Smooth muscle cell of the brain vasculature (primary cell): ENCODE measurements at places on chromosomes 12 and 14.

- DNase-seq, result no peak
Observed at GRCh38 chr14:21346532-21347135, 37.2 kb downstream of the SUPT16H start.

DNA sequence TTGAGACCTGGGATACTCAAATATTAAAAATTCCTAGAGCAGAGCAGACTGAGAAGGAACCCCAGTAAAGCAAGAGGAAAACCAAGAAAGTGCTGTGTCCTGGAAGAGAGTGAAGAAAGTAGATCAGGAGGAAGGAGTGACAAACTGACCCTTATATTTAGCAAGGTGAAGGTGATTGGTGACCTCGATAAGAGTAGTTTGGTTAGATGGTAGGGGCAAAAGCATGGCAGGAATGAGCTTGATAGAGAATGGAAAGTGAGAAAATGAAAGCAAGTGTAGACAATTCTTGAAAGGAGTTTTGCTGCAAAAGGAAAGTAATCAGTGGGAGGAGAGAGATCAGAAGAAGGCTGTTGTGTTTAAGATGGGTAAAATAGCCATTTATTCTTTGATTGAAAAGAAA lies 51.1 kb downstream of the RASSF8 start:
- DNase-seq, result no peak

- DNase-seq, result no peak
Observed at GRCh38 chr12:97797473-97797872, 334.9 kb downstream of the RMST start.

- DNase-seq, result no peak
Observed at GRCh38 chr14:86072116-86072894, 542.4 kb downstream of the FLRT2 start.

GRCh38 chr12:120844768-120845449 lies 59.2 kb downstream of the SPPL3 start:
- DNase-seq, result no peak

- no peak for DNase-seq
Observed at GRCh38 chr12:94074216-94074979, 74.0 kb upstream of the PLXNC1 start.

GRCh38 chr12:106506691-106507090 lies 76.1 kb upstream of the RFX4 start:
- no peak for DNase-seq

GRCh38 chr12:62575036-62575435 lies 108.4 kb downstream of the MON2 start:
- DNase-seq, result no peak

- no peak for DNase-seq
Observed at GRCh38 chr14:45145214-45145613, 9.5 kb downstream of the FANCM start.

GRCh38 chr12:41856228-41856627 lies 288.4 kb downstream of the GXYLT1 start:
- no peak for DNase-seq

DNA sequence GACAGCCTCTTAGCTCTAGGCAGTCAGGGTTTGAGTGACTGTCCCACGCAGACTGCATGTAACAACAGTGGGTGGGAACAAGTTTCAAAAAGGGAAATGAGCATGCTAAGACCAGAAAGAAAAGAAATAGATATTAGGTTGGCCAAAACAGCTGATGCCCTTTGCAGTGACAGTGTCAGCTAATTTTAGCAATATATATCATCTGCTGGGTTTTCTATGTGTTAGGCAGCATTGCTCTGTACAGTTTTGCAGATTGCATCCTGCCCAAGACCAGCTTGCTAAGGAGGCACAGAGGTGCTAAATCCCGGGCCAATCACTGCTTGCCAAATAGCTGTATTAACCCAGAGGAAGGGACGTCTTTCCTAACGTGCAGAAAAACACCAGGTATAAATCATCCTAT lies 541.9 kb upstream of the TBX3 start:
- no peak for DNase-seq

DNA sequence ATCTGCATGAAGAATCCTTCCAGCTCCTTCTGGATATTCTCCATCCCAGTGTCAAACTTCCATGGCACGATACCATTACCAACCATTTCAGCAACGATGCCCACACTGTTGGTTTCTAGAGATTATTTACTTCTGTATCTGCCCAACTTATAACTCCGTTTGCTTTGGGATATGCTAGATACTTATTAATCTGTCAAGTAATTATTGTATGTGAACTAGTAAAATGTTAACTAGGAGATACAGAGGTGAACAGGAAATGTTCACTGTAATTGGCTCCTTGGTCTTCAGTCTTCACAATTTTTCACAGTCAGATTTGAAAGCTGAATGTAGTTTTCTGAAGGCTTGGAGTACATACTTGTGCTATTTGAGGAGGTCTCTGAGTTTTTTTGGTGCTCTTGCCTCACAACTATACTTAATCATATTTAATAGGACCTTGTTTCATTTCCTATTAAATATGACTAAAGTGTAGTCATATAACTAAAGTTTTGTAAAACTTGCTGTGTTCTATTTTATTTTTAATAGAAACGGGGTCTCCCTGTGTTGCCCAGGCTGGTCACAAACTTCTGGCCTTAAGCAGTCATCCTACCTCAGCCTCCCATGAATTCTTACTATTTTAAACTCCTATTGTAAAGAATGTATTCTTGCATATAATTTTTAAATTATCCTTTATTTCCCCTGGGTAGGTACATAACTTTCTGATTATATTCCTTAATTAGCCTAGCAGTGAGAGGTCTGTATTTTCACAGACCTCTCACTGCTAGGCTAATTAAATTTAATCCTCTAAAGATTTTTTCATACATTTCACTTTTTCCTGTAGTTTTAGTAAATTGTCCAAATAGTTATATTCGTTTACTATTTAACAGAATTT lies 79.7 kb downstream of the FGD4 start:
- DNase-seq, result no peak

GRCh38 chr12:123126294-123127181 lies 24.4 kb downstream of the PITPNM2 start:
- DNase-seq, result peak; percentile 85
